Hematopoietic multipotent progenitor cell (in vitro differentiated cells): ENCODE measurements at places on chromosomes 2 and 18.

- DNase-seq: no peak
These were observed 298.5 kb downstream of the PIEZO2 start for GRCh38 chr18:10850840-10851239.

DNA sequence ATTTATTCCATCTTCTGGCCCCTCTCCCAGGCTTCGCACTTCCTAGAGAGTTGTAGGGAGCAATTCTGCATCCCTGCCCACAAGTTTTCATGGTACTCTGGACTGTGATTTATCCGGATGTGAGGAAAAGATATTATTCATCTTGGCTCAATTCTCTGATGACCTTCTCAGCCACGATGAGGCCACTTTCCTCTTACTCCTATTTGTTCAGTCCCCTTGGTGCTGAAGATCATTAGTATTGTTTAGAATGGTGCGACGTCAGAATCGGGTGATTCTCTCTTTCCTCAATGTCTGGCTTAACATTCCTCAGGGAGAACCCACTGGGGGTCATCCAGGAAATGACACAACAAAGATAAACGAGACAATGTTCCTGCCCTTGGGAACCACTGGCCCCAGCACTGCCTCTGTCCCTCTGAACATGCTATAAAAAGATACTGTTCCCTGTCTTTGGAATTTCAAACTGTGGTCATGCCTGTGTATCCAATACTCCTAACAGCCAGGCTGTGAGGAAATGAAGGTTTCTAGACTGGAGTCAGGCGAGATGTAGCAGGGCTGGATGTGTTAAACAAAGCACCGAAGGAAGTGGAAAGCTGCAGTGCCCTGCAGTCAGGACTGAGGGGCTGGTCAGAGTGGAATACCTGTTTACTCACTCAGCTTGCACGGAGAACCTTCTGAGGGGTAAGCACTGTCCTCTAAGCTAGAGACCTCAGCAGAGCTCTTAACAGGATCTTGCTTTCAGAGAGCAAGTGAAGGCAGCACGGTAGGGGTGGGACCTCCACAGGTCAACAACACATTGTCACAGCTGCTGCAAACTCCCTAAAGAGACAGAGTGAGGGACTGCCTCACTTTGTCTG lies 12.9 kb upstream of the GLI2 start:
- no peak for DNase-seq

DNA sequence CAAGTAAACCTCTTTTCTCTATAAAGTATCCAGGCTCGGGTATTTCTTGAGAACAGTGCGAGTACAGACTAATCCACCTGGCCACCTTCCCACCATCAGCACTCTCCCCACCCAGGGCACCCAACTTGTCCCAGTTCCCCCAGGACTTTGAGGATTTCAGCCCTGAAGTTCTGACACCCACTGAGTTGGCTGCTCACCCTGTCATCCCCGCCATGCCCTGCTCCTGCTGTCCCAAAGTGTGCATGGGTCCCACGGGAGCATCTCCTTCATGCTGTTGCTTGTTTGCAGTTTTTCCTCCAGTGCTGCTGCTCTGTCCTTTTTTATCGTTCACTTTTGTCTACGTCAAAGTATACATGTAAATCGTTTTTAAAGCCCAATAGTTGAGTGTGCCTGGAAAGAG lies 273.9 kb downstream of the PHLPP1 start:
- DNase-seq: no peak

DNA sequence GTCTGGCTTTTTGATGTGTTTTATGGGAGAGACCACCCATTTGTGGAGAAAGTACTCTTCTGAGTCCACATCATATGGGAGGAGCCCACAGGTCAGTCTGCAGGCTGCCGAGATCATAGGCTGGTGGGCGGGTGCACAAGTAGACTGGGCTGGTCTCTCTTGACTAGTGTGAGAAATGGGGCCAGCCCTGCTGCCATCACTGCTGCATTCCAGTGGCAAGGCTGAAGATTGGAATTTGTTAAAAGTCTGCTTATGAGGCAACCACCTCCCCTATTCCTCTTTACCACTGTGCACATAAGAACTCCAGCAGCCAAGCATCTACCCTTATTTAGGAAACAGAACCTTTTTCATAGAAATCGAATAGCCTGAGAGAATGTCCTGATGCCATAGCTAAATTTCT lies 200.7 kb downstream of the DIS3L2 start:
- DNase-seq: no peak

GRCh38 chr2:26521054-26521912 lies 43.4 kb upstream of the OTOF start:
- no peak for DNase-seq

DNA sequence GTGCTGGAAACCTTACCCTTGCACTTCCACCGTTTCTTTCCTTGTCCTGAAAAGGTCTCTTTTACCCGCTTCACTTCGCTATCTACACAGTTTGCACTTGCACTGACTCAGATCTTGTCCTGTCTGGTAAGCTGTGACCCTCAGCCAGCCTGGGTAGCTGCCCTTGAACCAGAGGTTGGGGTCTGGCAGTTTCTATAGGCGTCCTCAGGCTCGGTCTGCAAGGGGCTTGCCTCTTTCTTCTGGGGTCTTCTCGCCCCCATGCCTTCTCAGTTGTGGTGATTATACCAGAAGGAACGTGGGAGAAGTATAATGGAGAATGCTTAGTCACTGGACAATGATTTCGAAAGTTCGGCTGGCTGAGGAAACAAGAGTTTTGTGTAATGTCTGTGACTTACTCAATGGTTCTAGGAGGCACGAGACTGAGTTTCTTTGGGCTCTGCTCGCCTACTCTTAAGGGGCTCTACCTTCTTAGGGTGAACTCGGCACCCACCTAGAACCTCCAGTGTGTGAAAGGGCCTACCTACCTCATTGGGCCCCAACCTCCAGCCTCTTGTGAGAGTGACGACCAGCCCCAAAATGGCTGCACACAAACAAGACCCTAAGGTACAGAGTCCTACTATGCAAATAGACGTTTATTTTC lies 6.9 kb upstream of the STAT1 start:
- peak; percentile 56 for DNase-seq

DNA sequence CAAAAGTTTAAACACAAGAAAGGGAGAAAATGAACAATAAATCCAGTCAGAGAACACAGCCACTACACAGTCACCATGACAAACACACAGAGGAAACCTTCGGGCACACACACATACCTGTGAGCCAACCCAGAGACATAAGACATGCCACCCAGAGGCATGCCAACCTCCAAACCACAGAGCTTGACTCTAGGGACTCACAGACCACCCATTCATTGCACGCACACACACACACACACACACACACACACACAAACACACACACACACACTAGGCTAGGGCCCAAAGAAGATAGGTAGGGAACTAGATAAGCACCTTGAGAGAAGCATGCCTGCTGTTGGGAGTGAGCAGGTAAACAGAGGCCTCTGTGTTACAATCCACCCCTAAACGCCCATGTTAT lies 9.1 kb downstream of the SIX3 start:
- DNase-seq: no peak
